Esophagus mucosa (tissue), 1 donor: ENCODE measurements at places on chromosomes 12 and 14.

DNA sequence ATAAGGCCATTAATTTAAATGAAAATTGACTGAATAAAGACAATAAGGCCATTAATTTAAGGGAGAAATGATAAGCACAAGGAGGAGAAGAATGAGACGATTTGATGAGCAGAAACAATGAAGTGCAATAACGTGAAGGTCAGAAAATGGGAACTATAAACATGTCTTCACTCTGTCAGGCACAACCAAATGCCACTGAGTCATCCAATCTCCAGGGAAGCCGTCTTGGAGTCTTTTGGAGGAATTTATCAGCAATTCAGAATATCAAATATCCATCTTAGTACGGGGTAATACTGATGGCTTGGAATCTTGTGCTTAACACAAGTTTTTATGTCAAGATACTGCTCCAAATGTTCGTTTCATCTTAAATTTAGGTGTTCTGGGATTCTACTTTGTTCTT, 159.9 kb downstream of the CAPZA3 start:
- no peak for ATAC-seq

- ATAC-seq = no peak
Measured at GRCh38 chr12:64010069-64010686, 165.7 kb downstream of the SRGAP1 start.

GRCh38 chr14:72652179-72652578, 241.7 kb downstream of the DPF3 start:
- ATAC-seq = no peak

DNA sequence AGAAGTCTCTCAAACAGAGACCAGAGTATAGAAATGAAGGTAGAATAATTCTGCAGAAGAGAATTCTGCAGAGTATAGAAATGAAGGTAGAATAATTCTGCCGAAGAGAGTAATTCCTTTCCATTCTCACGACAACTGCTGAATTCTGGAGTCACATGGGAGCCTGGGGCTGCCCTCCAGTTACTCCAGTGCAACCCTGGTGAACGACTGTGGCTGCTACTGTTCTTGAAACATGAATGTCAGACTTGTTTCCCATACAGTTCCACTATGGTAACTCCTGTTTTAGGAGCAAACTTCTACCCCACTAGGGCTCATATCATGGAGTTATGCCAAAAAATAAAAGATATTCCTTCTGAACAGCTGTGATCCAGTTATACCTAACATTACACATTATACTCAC, 164.4 kb downstream of the KICS2 start:
- ATAC-seq = no peak

DNA sequence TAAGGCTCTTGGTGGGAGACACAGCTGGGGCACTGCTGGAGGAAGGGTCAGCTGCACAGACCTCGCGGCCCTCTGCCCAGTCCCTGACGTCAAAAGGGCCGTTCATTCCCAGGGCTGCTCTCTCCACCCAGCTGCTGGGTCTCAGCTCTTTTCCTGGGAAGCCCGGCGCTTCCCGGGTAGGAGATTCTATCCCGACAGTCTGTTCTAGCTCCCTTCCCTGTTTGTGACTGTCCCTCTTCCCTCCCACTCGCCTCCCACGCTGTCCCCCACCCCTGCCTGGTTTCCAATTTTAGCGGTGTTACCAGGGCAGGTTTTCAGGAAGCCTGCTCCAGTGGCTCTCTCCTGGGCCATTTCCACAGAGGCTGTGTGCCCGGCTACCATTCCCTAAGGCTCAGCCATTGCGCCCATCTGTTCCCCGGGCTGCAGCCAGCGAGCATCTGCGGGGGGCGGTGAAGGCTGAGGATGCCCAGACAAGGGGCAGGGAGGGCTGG, 186.6 kb downstream of the CACNA1C start:
- no peak for ATAC-seq

DNA sequence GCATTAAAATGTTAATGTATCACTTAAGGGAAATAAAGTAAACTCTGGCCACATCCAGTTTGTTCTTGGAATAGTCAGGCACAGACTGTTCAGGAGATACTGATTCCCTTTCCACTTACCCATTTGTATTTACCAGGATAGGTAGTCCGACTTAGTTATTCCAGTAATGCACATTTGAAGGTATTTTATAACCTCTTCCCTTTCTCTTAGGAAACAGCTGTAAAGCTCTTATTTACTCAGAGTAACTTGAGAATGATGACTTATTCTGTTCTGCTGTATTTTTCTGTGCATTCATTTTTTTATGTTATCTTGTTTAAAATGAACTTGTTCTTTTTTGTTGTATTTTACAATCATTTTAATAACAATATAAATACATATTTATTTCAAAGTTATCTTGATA, 78.0 kb downstream of the METTL25 start:
- ATAC-seq = no peak

- ATAC-seq = peak; percentile 10
Measured at GRCh38 chr12:27013611-27014084, 536 bp downstream of the TM7SF3 start.

DNA sequence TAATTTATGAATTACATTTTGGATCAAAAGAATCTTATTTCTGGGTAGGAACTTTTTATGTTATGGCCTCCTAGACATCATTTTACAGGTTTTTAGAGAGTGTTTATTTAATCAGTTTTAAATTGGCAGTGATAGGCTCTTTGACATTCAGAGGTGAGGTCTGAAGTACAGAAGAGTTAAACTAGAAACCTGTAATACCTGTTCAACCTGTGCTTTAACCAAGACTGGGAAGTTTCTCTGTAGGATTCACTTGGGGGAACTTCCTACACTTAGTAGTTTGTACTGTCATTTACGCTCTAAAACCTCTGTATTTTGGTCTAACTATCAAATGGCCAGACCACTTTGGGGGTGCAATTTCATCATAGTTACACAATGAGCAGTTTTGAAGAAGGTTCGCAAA, 35.9 kb downstream of the PLEKHA5 start:
- peak; percentile 93 for ATAC-seq

GRCh38 chr12:130427381-130427887, 89.7 kb downstream of the PIWIL1 start:
- no peak for ATAC-seq

DNA sequence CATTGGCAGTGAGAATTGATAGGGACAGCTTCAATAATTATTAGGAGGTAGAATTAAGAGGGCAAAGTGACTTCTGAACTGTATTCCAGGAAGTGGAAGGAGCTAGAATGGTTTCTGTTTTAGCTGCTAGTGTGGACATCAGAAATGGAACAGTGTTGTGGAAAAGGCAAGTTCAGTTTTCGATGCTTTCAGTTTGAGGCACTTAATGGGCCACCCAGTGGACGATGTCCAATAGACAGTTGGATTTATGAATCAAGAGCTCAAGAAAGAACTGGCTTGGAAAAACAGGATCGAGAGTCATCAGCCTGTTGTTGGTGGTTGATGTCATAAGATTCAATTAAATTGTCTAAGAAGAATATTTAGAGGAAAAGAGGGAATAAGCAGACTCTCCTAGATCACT, 136.3 kb downstream of the DYRK2 start:
- no peak for ATAC-seq

DNA sequence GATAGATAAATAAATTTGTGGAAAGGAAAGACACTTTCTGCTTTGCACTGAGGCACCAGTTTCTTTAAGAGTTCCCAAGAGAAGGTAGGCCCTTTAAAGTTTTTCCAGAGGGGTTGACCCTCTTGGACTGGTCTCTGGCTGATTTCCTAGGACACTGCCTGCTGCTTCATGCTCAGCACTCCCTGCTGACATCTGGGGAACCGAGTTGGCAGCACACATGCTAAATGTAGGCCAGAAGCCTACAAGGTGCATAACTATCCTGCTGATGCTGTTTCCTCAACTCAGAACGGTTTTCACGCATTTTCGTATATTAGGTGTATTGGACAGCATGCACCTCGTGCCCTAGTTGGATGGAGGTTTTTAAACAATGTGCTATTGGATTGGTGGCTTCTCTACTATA, 887.2 kb upstream of the SEL1L start:
- no peak for ATAC-seq

DNA sequence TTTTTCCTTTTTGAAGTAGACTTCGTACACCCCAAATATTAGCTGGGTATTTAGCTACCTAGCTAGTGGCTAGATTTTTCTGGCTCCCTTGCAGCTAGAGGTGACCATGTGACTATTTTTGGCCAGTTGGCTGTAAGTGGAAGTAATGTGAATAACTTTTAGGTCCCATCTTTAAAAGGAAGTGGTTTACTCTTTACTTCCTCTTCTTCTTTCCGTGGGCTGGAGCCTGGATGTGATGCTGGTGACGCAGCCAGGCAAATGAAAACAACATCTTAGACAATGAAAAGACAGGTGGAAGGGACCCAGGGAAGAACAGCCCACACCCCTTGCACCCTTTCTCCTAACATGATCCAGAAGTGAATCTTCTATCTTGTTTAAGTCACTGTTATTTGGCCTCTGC, 245.5 kb downstream of the ATP23 start:
- ATAC-seq = no peak

GRCh38 chr12:53862206-53862605, 76.4 kb upstream of the HOXC13 start:
- ATAC-seq = no peak

GRCh38 chr14:48725051-48725734, 861.0 kb downstream of the RPS29 start:
- ATAC-seq = no peak

- no peak for ATAC-seq
Measured at GRCh38 chr12:109768901-109769670, 55.5 kb downstream of the FAM222A start.

DNA sequence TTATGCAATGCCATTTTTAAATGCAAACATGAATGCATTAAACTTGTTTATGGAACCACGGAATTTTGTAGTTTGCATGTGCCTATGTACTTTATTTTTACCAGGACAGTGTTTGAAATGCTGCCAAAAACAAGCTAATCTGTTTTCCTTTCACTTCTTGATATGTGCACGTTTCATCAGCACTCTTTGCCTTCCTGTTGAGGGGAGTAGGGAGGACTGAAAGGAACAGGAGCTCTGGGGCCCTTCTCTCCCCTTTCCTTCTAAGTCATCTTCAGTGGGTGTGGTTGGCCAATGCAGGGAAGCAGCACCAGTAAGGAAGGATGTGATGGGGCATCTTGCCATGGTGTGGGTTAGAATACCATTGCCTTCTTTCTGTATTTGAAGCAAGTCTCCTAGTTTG, 12.1 kb upstream of the PPP4R4 start:
- no peak for ATAC-seq

- ATAC-seq = no peak
Measured at GRCh38 chr12:64001439-64001838, 156.9 kb downstream of the SRGAP1 start.

- ATAC-seq = no peak
Measured at GRCh38 chr12:128916425-128916824, 63.1 kb downstream of the GLT1D1 start.

DNA sequence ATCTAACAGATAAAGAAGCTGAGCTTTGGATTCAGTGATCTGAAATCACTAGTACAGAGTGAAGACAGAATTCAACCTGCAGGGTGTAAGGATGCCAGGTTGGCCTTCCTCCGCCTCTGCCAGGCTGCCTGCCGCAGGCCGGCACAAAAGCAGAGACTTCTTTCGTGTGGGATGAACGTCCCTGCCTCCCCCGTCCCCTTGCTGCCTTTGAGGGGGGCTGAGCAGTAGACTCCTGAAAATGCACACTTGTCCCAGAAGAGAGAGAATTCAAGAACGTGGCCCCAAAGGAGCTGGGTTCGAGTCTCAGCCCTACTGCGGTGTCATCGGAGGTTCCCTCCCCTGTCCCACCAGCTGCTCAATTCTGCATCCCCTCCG, 154.3 kb downstream of the BCL11B start:
- ATAC-seq = no peak

DNA sequence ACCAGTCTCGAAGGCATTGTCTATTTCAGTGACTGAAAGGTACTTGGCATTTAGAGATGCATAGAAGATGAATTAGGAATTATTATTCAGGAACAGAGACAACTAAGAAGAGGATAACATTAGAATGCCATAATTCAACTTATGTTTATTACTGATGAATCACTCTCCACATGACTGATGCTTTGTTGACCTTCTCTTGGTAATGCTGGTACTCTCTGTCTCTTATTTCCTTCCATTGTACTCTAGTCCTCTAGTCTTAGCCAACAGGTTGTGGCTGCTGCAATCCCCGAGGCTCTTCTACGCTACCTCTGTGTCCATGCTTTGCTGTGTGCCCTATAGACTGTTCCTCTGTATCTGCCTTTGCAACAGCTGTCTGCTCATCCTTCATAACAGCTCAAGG, 652.9 kb downstream of the NRXN3 start:
- no peak for ATAC-seq

DNA sequence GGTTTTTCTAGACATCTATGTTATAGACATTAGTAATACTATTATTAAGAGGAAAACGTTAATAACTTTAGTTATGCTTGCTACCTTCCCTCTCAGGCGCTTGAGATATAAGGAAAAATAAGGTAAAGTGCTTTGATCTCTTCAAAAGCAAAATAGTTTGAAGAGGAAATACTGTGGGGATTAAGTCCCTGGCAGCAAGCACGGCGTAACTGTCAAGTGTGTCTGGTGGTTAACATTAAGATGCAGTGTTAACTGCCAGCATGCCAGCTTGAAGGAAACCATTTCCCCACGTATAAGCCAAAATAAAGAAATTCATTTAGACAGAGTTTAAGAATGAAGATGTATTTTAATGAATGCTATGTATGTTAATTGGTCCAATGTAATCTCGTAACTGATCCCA, 31.8 kb downstream of the PELI2 start:
- no peak for ATAC-seq

DNA sequence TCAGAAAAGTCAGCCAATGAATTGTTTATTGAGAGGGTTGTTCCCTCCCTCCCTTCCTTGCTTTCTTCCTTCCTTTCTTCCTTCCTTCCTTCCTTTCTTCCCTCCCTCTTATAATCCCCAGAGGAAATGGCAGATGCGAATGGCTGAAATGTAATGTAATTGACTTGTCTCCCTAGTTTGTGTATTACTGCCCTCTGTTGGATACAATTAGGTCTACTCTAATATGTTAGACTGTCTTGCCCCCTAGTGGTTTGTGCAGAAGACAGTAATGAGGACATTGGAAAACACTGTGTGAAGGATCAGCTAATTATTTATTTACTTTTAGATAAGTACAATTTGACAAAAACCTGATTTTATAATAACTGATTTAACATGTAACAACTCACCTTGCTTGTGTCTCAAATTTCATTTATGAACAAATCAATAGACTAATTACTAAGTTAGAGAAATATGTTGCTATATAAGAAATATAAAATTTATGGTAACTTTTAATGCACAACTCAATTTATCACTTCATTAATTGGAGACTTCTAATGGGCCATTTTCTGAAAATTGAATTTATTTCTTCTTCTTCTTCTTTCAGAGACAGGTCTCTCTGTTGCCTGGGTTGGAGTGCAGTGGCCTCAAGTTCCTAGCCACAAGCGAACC, 229.8 kb upstream of the LRIG3 start:
- ATAC-seq = peak; percentile 94

DNA sequence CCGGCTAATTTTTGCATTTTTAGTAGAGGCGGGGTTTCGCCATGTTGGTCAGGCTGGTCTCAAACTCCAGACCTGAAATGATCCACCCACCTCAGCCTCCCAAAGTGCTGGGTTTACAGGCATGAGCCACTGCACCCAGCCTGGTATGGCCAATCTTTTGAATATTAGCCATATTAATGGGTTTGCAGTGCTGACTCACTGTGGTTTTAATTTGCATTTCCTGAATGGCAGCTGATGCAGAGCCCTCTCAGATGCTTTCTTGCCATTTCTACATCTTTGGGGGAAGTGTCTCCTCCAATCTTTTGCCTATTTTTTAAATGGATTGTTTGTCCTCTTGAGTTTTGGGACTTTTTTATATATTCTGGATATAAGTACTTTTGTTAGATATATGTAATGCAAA, 55.5 kb upstream of the NPAS3 start:
- no peak for ATAC-seq

- ATAC-seq = peak; percentile 48
Measured at GRCh38 chr12:38144601-38145436, 171.8 kb upstream of the ALG10B start.

GRCh38 chr12:70194076-70194475, 49.2 kb upstream of the CNOT2 start:
- no peak for ATAC-seq
